Muscle of leg (tissue), 16 donors: ENCODE measurements at places on chromosomes 7 and 10. TPM values are rescaled to one million over a fixed set of nuclear protein-coding genes. Genes with fewer than 3 reads are reported as not detected.

DNA sequence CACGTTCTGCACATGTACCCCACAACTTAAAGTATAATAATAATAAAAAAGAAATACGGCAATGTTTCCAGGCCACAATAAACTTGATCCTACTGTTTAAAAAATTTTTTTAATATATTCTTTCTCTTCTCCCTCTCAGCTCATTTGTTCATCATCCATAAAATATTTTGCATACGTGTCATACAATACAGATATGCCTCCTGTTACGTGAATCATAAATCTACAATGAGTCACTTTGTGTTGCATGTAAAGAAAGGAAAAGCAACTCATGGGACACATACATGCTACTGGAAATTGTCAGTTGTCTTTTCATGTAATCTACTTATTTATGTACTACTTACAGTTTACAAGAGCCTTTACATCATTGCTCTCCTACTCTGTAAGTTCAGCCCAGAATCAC, 1.1 kb upstream of the TECTB start:
- DNase-seq, result no peak

The ZKSCAN5 gene
- 10.7 TPM for total RNA-seq

GRCh38 chr7:139340808-139341057, 404 bp upstream of the FMC1 start:
- DNase-seq, result no peak

DNA sequence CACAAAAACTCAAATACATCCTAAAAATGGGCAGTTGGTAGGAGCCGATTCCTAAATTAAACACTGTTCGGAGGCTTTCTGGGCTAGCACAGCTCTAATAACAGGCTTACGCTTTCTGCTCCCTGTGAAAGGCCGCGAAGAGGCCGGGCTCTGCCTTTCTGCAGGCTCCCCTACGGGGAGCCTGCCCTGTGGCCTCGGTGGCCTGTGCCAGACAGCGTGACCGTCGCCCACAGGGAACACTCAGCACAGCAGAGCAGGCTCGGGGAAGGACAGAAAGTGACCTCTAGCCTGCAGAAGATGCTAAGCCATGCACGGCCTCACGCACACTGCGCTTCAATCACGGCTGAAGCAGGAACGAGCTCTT, 64.2 kb downstream of the DIP2C start:
- DNase-seq, result peak; percentile 36

GRCh38 chr10:60615541-60615940, 162.7 kb upstream of the CDK1 start:
- no peak for DNase-seq

DNA sequence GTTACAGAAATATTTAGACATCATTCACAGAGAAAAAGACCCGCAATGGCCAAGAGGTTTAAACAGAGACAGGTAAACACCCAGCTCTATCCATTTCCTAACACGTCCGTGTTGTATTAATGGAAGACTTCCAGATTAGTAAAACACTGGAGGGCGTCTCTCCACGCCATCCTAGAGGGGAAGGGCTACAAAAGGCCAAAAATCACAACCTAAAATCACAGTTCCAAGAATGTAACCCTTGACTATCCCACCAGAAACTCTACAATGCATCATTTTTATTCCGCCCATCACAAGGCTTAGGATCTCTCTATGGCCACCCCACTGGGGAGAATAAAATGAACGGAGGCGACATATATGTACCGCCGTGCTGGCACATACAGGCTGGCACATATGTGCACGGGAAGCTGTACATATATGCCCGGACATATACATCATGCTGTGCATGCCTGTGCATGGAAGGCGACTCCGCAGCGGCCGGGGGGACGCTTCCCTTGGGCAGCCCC, 734 bp downstream of the PCLO start:
- peak; percentile 0 for DNase-seq

GRCh38 chr10:110558041-110558440, 9.5 kb upstream of the SMC3 start:
- DNase-seq, result no peak

The ASL gene
- total RNA-seq, result 12.9 TPM

GRCh38 chr7:26365077-26365900, 73.6 kb downstream of the SNX10 start:
- DNase-seq, result peak; percentile 90

- DNase-seq, result no peak
Observed at GRCh38 chr10:12564173-12564572, 214.8 kb downstream of the CAMK1D start.

The TMEM236 gene
- 0.40 TPM for total RNA-seq

DNA sequence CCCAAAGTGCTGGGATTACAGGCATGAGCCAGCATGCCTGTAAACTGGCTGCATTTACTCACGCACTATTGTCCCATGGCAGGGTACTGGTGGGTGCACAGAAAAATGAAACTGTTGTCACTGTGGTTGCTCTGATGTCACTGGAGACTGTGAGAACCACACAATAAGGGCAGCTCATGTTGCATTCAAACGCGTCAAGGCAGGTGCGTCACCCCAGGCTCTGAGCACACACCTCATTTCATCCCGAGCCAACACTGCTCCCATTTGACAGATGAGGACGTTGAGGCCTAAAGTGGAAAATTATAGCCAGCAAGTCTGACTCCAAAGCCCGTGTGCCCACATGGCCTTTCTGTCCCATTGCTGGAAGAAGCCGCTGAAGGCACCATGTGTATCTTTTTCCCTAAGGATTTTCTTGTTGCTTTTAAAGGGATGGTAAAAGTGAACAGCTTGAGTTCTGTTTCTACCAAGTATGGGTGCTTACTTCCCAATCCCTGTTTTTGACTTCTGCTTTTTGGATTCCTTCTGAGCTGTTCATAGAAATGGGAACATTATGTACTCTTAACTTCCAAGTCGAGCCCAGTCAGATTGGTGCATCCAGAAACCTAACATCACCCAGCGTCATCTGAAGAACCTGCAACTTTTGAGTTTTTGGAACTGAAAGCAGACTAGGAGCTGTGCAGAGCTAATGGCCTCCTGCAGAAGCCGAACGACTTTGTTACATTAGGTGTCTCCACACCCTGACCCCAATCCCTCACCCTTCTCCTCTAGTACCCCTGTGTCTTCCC, 60.1 kb upstream of the CARD11 start:
- peak; percentile 11 for DNase-seq

GRCh38 chr10:16182144-16182543, 254.7 kb upstream of the PTER start:
- peak; percentile 4 for DNase-seq

The PNLIPRP3 gene
- 0.04 TPM for total RNA-seq

- peak; percentile 28 for DNase-seq
Observed at GRCh38 chr10:21203473-21204107, 306.5 kb upstream of the NEBL start.

The OGDHL gene
- total RNA-seq, result 0.31 TPM

The GHRHR gene
- 1.3 TPM for total RNA-seq

GRCh38 chr7:73830681-73831583, at the start of gene CLDN4:
TSS of gene CLDN4 (plus strand) at chr7:73830996. CDS start at chr7:73831202, 206 bp downstream.
- no peak for DNase-seq

DNA sequence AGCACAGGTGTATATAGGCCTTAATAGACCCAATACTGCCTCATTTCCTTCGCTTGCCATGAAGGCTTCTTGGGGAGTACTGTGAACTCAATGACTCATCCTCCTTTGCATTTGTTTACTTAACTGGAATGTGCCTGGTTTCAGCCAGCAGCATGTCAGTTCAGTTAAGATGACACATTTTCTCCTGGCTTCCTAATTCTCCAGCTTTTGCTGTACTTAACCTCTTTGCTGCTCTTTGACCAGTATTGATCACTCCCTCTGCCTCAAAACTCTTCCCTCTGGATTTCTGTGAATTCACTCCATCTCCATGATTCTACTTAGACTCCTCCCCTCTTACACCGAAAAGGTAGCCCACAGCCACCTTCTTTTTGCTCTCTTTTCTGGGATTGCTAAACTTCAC, 135.7 kb downstream of the MAGI2 start:
- DNase-seq, result peak; percentile 65

DNA sequence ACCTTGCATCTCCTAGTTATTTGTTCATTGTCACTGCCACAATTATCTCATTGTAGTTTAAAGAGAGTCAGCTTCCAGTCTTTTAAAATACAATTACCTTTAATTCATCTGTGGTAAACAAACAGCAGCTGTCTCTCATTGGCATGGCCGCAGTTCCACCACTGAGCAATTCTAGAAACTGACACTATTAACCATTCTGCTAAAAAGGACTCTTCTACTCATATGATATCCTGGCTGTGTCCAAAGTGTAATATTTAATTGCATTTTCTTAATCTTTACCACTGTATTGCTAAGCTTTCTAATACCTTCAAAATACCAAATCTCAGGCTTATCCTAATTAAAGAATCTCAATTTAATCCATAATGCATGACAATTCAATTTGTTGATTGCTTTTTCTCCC, 639.0 kb downstream of the AUTS2 start:
- no peak for DNase-seq

GRCh38 chr7:27501001-27501400, 161.7 kb downstream of the HIBADH start:
- DNase-seq, result no peak

The VPS50 gene
- total RNA-seq, result 25.5 TPM

DNA sequence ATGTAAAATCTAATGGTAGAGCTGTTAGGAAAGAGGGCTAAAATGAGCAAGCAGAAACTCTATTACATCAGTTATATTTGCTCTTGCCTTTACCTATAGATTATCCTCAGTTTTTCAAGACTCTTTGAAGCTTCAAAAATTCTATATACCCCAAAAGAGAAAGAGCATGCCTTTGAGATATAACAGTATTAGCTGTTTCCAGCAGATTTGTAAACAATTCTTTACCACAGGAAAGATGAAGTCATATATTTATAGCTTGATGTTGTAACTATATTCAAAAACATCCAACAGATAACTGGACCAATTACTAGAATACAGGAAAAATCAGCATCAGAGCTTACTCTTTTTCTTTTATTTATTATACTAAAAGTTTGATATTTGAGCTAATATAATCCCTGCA, 416.2 kb upstream of the TPK1 start:
- no peak for DNase-seq

GRCh38 chr7:83040484-83040883, 122.2 kb downstream of the PCLO start:
- DNase-seq, result no peak
